Activated CD4-positive, alpha-beta T cell treated with anti-CD3 and anti-CD28 coated beads, Interleukin-2, Interleukin-6, amounts not matched to agents 100 ng/mL and 50 ng/mL, durations not matched to agents 16 hours and 8 hours (primary cell): ENCODE measurements at places on chromosomes 2 and 18.
A peak's percentile ranks its signal among the peaks of the same experiment; 100 is the strongest.

DNA sequence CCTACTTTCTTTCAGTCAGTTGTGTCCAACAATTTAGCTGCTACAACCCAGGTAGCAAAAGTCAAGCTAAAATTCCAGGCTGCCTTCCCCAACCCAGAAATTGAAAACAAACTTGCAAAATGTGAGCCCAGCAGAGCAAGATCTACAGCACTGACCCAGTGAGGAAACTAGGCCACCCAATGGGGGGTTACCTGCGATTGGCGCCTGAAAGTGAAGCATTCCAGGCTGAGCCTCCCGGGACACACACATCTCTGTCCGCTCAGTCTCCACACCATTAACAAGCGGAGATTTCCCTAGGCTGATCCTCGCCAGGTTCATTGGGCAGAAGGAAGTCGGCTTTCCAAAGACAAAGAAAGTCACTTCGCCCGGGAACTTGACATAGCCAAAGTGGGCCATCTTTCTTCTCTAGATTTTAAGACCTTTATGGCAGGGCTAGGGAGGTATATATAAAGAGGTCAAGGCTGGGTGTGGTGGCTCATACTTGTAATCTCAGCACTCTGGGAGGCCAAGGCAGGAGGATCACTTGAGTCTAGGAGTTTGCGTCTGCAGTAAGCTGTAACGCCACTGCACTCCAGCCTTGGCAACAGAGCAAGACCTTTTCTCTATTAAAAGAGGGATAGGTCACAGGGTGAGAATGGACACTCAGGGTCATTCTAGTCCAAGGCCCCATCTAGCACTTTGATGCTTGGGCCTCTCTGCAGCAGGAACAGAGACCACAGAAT, 53.6 kb downstream of the TTC32 start:
- no peak for DNase-seq

DNA sequence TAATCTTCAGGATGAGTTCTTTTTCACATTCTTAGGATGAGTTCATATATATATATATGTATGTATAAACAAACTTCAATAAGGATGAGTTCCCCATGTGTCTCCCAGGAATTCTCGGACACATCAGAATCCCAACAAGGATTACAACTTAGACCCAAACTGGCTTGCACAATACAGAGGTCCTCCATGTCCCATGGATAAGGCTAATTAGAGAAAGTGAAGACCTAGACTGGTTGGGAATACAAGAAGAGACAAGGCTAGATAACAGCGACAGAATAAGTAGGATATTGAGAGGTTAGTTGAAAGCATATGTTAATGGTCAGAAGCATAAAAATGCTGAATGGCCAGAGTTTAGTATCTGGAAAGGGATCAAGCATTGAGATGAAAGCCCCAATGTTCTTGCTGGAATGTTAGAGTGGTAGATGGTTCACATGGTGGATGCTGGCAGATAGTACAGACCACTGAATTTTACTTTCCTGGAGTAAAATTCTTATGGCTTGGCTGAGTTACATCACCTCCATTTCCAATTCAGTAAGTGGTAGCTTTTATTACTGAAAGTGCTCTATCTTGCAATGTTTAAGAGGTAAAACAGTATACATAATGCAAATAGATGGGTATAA, 154.9 kb upstream of the EPHA4 start:
- DNase-seq = no peak

DNA sequence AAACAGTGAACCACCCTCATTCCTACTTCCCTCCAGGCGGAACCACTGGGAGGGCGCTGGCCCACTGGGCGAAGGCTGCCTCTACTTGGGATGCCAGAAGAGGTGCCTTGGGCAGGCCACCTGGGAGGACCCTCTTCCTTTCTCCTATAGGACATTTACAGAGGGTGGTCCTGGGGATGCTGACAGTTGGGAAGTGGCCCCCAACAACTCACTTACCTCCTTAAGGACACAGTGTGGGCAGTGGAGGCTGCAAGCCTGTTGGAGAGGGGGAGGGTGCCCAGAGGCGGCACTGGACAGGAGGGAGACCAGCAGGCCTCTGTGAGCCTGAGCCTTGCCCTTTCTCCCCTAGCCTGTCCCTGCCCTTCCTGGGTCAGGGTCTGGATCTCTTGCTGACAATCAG, 346.4 kb upstream of the HS6ST1 start:
- DNase-seq = no peak

DNA sequence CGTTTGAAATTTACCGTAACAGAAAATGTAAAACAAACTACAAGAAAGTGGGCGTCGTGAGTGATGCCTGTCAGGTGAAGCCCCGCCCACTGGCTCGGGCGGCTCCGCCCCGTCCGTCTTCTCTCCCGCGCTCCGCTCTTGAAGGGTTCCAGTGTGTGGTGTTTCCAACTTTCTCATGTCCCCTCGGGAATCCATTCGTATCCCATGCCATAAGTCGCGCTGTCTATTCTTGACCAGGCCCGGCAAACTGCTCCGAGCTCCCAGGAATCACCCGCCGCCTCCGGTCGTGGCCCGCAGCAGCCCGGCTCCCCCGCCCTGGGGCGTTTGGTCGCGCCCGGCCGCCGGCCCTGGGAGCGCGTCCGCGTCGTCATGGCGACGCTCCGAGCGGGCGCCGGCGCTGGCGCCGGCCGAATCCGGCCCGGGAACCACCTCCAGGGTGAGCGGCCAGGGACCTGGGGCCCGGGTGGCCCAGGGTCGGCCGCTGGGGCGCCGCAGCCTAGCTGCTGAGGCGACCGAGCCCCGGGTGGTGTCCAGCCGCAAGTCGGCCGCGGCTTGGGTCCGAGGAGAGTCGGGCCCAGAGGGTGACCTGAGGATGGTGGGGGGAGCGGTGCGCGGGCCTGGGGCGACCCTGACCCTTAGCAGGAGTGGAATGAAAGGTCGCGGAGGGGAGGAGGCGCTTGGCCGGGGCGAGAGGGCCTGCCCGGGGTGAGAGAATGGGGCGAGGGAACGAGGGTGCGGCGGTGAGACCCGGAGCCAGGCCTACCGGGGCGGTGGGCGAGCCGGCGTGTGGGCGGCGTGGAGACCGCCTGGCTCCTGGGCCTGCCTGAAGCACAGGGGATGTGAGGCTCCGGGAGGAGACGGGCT, at the start of gene CFAP221:
Gene CFAP221, plus strand, starts transcription at position 375 of the 864 bp plus-strand sequence. CDS start 1,683 bp downstream, outside the sequence.
- peak; percentile 55 for DNase-seq

GRCh38 chr2:127052771-127053691, 53.9 kb downstream of the BIN1 start:
- no peak for DNase-seq

DNA sequence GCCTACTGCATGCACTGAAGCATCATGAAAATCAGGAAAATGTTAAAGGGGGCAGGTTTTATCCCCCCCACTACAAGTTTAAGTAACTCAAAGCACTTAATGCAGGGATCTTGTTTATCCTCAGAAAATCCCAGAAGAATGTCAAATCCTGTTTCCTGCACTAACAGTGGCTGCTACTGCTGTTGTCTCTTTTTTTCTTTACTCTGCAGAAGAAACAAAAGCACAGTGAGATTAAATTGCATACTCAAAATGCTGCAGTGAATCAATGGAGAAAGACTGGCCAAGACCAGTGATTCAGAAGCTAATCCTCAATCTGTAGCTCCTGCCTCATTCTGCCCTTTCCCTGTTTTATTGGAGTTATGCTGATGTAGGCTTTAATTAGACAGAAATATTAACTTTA, 332.3 kb upstream of the FIGN start:
- DNase-seq = no peak

DNA sequence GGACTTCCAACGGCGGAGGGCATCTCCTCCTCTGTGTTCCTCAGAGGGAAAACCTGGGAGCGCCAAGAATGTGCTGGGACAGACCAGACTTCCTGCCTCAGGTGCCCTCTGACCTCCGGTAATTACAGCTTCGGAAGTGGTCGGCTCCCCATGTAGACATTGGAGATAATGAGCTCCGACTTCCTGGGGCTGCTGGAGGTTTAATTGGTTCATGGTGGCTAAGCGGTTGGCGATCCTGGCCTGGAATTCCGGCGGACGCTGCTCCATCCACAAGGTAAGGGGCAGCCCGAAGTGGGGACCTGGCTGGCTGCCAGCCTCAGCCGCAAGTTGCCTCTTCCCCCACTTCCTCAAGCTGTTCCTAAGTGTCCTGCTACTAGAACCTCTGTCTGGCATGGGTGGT, 83.2 kb upstream of the EPC2 start:
- DNase-seq = no peak

DNA sequence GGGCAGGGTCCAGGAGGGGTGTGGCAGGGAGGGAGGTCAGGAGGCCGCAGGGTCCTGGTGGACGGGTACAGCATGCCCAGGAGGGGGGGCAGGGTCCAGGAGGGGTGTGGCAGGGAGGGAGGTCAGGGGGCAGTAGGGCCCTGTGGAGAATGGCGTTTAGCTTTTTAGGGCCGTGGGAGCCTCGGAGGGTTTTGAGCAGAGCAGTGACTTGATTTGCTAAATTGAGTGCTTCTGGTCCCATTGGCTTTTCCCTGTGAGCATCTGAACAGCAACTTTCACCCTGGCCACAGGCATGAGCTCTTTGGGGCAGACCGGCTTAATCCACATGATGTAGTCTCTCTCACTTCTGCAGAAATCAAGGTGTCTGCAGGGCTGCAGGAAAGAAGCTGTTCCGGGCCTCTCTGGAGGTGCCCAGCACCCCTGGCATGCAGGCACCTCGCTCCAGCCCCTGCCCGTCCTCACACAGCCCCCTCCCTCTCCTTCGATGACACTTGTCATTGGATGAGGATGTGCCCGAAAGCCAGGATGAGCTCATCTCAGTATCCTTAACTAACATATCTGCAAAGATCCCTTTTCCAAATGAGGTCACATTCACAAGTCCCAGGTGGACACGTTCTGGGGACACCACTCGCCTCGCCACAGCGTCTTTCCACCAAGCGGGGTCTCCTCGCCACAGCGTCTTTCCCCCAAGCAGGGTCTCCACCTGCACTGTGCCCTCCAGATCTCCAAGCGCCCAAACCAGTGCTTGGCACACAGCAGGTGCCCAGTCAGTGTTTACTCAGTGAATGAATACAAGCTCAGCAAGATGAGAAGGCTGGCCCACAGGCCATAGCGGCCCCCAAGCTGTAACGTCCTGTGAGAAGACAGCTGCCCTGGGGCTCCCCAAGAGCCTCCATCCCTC, 94.0 kb downstream of the NDUFA10 start:
- DNase-seq = no peak

DNA sequence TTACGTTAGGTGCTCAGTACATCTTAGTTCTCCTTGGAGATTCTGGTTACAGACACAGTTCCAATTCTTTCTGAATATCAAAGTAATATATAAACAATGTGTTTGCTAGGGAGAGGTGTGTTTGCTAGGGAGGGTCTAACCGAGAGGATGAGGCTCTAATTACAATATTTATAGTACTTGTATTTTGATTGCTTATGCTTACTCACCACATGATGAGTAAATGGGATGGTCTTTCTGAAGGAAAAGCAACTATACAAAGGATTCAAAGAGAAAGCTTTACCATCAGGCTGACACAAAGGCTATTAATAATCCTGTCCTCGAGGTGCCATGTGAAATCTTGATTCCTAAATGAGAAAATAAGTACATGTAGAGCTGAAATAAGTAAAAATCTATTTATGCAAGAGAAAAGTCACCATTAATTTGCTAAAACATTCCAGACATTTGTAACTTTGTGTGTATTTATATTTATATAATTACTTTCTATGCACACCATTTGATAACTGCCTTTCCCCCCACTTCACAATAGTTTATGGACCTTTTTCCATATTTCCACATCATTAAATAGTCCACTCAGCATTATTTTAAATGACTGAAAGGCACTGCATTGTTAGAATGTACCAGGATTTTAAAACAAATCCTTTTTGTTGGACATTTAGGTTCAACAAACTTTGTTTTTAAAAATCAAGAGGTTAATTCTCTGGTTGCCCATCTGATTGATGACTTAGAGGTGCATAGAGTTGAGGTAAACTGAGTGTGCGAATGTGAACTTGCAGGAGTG, 94.5 kb upstream of the FN1 start:
- no peak for DNase-seq

GRCh38 chr2:100544911-100545596, 17.7 kb upstream of the PDCL3 start:
- no peak for DNase-seq

GRCh38 chr2:20526160-20526559, 79.3 kb downstream of the RHOB start:
- DNase-seq = no peak

GRCh38 chr18:3605954-3606443, 156.0 kb downstream of the TGIF1 start:
- peak; percentile 70 for DNase-seq

GRCh38 chr18:60732143-60732542, 359.6 kb upstream of the MC4R start:
- no peak for DNase-seq

DNA sequence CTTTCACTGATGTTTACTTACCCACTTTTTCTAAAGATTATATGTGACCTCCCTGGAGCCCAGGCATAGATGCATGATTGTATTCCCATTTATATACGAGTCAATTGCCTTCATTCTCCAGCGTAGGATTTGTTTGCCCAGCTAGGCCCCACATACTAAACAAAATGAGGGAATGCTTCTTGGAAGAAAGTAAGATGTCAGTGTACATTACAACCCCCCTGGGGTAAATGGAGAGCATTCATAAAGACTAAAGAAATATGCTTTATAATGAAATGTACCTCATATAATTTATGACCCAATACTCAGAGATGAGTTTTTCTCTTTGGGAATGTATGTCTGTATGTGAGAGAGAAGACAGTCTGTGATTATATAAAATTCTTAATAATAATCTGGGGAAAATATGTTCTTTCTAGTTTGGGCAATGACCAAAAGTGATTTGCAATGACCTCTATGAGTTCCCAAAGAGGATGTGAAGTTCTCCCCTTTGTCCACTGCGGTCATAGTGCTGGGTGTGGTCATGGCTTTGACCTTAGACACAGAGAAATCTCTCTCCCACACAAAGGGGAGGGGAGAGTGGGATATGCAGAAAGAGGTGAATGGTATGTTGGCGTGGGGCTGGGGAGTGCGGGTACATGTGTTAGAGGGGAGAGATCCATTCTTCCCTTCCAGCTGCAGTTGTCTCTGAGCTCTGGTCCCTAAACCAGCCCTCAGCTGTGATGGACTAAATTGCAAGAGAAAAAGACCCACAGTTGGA, 175.6 kb downstream of the EN1 start:
- no peak for DNase-seq

DNA sequence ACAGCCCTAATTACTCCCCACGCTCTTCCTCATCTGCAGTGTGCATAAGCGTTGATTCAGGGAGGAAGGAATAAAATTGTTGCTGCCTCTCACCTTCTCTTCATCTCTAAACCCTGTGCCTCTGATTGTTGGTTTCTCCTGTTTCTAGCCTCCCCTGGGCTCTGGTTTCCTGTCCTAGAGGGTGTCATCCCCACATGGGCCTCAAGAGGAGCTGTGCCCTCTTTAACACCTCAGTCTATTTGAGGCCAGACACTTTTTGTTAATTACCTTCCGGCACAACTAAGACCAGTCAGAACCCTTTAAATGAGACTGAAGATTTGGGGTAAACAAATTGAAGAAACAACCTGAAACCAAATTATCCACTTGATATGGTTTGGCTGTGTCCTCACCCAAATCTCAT, 9.7 kb downstream of the CTAGE1 start:
- no peak for DNase-seq
